ENCODE measurements at places on chromosomes 2 and 18. TPM values are rescaled to one million over a fixed set of nuclear protein-coding genes. Genes with fewer than 3 reads are reported as not detected.

TMEM247 gene
- total RNA-seq, result not detected

CAPN14 gene
- total RNA-seq, result 0.21 TPM

MOCOS gene
- total RNA-seq, result 7.5 TPM

SCN3A gene
- total RNA-seq, result not detected

VWA3B gene
- total RNA-seq, result 0.66 TPM

INO80D gene
- 12.7 TPM for total RNA-seq

CHRND gene
- total RNA-seq, result not detected

SLC35F6 gene
- 57.2 TPM for total RNA-seq

TSHZ1 gene
- 8.1 TPM for total RNA-seq

MEP1B gene
- total RNA-seq, result not detected

DTNB gene
- total RNA-seq, result 38.8 TPM

DOK6 gene
- total RNA-seq, result not detected

NT5C1B gene
- not detected for total RNA-seq

FOXI3 gene
- 2.1 TPM for total RNA-seq

L3MBTL4 gene
- total RNA-seq, result not detected

VAMP5 gene
- 2.2 TPM for total RNA-seq

CYP27A1 gene
- 0.32 TPM for total RNA-seq

GPR45 gene
- total RNA-seq, result not detected

ANKRD30B gene
- not detected for total RNA-seq

PTPRN gene
- total RNA-seq, result not detected

ARHGEF33 gene
- 0.33 TPM for total RNA-seq

RIT2 gene
- not detected for total RNA-seq

ACMSD gene
- total RNA-seq, result 0.33 TPM

GNAL gene
- total RNA-seq, result 29.3 TPM

AQP12B gene
- not detected for total RNA-seq

FAM124B gene
- total RNA-seq, result not detected

TOGARAM2 gene
- not detected for total RNA-seq

CDK5R2 gene
- total RNA-seq, result 0.49 TPM

ADD2 gene
- not detected for total RNA-seq

ONECUT2 gene
- total RNA-seq, result under 0.01 TPM

HOXD12 gene
- total RNA-seq, result not detected

DAW1 gene
- under 0.01 TPM for total RNA-seq

ZNF804A gene
- total RNA-seq, result not detected

ANKRD53 gene
- total RNA-seq, result 0.83 TPM

THUMPD2 gene
- 15.0 TPM for total RNA-seq

MOB4 gene
- 28.8 TPM for total RNA-seq

RAB27B gene
- 19.3 TPM for total RNA-seq

KCNK3 gene
- 0.17 TPM for total RNA-seq

TEX44 gene
- total RNA-seq, result not detected

SLC11A1 gene
- total RNA-seq, result 0.17 TPM

PRKAG3 gene
- not detected for total RNA-seq

SP5 gene
- not detected for total RNA-seq

ASTL gene
- total RNA-seq, result 0.33 TPM

DUSP19 gene
- total RNA-seq, result 1.2 TPM

C2orf80 gene
- total RNA-seq, result not detected

DSG1 gene
- total RNA-seq, result 0.08 TPM

Measured in mammary epithelial cell (primary cell).